ENCODE measurements at places on chromosomes 4 and X.

DNA sequence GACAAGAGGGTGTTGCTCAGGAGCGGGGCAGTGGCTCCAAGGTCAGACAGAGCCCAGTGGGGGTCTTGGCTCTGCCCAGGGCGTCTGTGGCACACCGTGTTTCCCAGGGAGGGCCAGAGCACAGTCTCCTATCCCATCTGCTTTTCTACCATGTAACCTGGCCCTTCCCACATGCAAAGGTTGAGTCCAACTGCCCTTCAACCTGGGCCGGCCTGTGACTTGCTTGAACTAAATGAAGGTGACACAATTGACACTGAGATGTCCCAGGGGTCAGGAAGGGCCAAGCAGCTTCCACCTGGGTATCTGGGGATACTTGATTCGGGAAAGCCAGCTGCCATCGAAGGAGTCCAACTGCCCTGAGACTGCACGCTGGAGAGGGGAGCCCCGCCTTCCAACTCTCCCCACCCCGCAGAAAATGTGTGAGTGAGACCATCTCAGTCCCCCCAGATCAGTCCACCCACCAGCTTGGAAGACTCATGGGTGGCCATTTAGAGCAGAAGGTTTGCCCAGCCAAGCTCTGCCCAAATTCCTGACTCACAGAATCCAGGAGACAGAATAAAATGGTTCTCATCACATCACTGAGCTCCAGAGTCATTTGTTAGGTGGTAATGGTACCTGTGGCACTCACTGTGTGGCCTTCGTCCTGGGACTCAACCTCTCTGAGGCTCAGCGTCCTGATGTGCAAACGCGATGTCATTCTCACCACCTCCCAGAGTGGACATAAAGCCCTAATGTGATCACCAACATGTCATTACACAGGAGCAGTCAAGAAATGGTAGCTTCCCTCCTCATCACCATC lies 18.1 kb downstream of the PPP2R2C start:
- no peak for DNase-seq

DNA sequence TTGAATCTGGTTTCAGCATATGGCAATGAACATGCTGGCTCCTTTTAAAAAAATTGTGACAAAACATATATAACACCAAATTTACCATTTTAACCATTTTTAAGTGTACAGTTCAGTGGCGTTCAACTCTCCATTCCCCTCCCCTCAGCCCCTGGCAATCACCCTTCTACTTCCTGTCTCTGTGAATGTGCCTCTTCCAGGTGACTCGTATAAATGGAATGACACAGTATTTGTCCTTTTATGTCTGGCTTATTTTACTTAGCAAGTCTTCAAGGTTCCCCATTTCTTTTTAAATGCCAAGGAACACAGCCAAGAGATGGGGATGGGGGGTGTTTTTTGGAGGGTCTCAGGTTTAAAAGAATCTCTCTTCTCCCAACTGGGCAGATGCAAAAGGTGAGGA lies 35.4 kb upstream of the BCLAF3 start:
- DNase-seq, result no peak

DNA sequence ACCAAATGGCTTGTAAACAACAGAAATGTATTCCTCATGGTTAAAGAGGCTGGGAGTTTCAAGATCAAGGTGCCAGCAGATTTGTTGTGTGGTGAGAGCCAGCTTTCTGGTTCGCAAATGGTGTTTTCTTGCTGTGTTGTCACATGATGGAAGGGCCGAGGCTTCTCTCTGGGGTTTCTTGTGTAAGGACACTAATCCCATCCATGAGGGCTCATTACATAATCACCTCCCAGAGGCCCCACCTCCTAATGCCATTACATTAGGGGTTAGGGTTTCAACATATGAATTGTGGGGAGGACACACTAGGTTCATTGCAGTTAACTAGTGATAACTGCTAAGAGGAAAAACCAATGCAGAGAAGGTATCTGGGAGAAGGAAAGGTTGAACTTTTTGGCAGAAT lies 103.5 kb upstream of the ENPEP start:
- no peak for DNase-seq

DNA sequence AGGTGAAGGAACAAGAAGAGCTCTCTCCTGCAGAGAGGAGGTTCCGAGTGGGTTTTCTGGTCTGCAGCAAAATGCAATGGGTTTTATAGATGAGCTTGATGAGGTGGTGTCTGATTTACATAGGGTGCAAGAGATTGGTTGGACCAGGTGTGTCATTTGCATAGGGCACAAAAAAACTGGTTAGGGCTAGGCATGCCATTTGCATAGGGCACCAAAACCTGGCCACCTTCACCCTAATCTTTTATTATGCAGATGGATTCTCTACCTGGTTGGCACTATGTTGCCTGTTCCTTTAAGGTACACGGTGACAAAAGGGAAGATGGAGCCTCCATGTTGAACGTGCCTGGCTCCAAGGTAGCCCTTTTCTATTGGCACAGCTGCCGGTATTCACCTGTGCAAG lies 94.5 kb upstream of the PRKX start:
- DNase-seq, result no peak

DNA sequence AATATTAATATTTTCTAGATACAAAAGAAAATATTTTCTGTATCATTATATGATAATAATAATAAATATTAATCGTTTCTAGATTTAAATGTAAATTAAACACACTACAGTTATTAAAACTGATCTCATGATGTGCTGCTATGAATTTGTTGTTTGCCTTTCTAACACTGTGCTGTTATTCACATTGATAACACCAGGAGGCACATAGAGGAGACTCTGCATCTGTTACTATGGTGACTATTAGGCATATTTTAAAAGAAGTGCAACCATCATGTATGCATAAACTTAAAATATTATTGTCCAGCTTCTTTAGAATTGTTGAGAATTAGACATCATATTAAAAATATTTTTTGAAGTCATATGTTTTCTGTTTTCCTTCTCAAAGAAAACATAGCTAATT lies 11.8 kb upstream of the PDGFC start:
- DNase-seq, result peak; percentile 39

DNA sequence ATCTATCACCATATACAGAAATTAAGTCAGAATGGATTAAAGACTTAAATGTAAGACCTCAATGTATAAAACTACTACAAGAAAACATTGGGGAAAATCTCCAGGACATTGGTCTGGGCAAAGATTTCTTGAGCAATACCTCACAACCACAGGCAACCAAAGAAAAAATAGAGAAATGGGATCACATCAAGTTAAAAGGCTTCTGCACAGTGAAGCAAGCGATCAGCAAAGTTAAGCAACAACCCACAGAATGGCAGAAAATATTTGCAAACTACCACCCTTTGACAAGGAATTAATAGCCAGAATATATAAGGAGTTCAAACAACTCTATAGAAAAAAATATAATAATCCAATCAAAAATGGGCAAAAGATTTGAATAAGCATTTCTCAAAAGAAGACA lies 236.9 kb upstream of the EMCN start:
- no peak for DNase-seq

GRCh38 chr4:74548561-74548960 lies 103.6 kb downstream of the AREG start:
- no peak for DNase-seq

- DNase-seq, result no peak
These were observed 207.9 kb upstream of the FAM241A start for GRCh38 chr4:111937368-111937767.

DNA sequence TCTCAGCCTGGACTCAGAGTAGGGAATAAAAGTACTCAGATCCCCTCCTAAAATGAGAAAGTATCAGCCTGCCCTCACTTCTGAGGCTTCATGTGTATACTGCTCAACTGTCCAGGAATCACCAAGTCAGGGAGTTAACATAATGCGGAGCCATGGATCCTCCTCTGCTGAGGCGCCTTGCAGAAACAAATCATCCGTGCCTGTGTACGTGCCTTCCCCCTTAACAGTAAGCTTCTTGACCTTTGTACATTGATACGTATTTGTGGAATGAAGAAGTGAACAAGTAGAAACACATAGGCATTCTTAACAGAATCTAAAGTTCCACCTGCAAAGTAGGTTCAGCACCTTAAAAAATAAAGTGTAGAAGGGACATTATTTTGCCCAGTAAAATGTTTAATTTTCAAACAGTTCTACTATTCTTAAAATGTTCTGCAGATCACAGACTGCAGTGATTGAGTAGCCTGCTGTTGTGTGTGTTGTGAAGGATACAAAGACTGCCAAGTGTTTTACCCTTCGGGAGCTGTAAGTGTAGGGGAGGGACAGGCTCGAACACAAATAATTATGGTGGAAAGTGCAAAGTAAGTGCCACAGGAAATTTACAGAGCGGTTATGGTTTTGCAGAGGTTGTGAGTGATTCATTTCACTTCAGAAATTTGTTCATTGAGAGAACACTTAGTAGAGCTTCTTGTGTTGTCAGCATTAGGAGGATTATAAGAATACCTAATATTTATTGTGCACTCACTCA lies 61.9 kb downstream of the ARHGAP10 start:
- no peak for DNase-seq

- no peak for DNase-seq
These were observed 552 bp downstream of the ZDHHC9 start for GRCh38 chrX:129843209-129843458.

DNA sequence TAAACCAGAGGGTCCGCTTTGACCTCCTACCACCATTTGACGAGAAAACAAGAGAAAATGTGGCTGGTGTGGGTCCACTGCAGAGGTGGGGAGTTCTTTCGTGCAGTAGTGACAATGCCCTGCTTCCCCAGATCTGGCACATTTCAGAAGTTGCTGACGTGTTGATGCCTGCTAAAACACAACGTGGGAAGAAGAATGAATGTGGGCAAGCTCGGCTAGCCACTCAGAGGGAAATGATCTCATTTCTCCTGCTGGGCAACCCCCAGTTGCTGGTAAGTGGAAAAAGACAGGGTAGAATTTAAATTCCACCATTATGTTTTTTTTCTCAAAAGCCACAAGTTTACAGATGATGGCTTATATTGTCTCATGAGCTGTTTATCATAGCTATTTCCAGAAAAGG lies 77.9 kb downstream of the LUZP4 start:
- no peak for DNase-seq

DNA sequence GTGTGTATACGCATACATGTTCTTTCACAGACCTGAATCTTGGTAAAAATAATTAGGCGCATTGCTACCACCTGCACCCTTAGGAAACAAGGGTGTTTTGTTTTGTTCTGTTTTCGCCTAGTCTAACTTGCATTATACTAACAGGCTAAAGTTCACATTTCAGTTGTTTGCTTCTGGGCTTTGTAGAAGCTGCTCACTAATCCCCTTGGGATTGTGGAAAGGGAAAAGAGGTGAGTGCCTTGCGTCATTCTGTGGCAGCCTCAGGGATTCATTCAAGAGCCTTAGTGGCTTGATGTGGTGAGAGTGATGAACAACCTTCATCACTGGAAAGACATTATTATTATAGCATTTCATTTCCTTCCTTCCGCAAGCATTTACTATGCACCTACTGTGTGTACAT lies 331.1 kb downstream of the ADGRL3 start:
- DNase-seq, result no peak

GRCh38 chr4:1413687-1414479 lies 7.6 kb upstream of the NKX1-1 start:
- DNase-seq, result no peak

DNA sequence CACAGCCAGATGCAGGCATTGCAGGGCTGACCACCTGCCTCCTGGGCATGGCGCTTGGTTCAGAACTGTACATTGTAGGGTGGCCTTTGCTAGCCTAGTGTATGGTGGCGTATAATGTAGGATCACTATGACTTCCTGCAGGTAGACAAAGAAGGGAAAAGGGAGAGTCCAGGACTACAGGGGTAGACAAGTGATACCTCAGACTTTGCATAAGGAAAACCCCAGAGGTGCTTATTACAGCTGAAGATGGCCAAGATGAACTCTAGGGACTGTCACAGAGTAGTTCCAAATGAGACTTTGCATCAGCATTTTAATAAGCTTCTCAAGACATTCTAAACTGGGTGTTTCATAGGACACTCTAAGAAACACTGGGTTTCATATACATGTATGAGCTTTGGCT lies 116.4 kb upstream of the PUDP start:
- no peak for DNase-seq

DNA sequence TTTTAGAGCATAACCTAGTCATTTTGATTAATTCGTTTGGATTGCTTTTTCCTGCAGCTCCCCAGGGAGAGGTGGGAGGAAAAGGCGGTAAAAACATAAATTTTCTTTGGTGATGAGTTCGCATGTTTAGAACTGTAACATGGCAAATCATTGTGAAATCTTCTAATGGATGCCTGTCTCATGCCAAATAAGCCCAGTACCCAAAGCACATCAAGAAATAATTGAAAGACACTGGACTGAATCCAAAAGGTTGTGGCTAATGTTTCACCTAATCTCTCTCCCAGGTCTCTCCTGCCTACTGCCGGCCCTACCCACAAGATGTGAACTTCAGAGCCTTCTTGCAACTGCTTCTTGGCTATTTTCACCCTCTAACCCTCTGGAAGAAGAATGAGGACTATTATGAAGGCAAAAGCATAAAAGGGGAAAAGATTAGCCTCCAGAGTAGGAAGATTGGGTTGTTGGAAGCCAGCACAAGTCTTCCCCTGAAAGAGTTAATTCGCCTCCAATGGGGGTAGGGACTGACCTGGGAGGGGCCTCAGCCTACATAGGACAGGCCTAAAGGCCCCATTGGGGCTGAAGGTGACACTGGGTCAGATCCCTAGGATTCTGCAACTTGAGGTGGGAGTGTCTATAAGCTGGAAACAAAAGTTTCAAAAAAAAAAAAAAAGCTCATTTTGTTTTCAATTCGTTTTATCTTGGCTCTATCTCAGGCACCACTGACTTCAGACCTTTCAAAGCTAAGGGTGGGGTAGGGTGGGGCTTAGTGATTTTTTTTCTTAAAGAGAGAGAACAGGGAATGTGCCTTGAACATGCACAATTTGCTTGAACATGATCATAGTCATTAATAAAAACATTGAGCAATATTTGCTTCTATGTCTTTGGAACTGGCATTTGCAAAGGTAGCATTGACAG lies 278.6 kb upstream of the KLF3 start:
- no peak for DNase-seq

- no peak for DNase-seq
These were observed 186.5 kb upstream of the NRK start for GRCh38 chrX:105635794-105636193.

- no peak for DNase-seq
These were observed 143.4 kb downstream of the CPEB2 start for GRCh38 chr4:15145709-15146108.

DNA sequence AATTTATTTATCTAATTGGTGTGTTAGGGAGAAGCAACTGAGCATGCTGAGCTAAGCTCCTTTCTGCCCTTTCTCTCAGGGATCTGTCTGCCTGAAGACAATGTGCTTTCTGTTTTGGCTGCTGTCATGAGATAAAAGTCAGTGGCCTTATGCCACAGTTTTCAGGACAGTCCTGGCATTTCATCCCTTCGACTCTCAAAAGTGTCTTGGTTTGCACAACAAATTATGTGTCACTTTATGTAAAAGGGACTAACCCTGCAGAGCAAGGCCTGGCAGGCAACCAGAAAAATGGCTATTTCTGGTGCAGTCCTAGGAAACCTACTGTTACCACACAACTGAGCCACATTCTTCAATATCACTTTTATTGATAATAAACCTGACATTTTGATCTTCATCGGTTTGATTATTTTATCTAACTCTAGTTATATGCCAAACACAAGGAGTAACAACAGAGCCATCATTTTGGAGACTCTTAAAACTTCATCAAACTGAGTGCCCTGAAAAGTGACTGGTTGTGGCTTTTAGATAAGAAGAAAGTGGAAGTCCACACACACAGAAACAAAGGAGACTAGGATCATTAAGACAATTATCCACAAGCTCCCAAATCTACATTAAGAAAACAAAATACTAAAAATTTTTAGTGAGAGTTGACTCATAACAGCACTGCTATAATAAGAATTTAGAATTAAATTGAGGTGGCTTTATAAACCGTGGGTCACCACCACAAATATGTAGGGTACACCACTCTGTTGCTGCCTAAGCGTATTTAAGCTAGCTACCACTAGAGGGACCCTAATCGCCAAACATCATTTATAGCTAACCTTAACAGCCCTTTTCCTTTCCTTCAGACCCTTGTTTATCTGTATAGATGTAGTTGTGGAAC lies 95.9 kb upstream of the PTPN13 start:
- DNase-seq, result peak; percentile 24
